T-helper 22 cell (primary cell): ENCODE measurements at places on chromosomes 3 and 15.

GRCh38 chr3:174158674-174159073 is 700.5 kb upstream of the NAALADL2 start:
- no peak for DNase-seq

DNA sequence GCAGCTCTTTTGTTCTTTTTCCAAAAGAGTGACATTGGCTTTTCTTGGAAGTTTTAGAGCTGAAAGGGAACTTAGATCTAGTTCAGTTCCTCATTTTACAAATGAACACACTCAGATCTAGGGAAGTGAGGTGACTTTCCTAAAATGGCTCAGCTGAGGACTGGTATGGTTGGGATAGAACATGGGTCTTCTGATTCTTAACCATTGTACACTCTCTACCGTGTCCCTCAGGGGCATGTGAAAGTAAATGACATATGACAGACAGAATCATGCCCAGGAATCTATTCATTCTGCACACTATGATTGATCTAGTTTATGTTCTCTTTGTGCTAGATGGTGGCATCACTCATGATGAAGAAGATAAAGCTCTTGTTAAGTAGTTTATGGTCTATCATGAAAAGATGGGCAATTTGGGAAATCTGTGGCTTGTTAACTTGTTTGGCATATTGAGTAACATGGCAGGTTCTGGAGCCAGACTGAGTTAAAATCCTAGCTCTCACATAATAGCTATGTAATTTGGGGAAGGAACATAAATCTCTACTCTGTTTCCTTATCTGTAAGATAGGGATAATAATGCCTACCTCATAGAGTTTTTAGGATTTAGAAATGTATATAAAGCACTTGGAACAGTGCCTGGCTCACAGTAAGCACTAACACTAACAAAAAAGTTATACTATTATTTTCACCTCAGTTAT is 30.9 kb downstream of the UBE2E1 start:
- no peak for DNase-seq

- no peak for DNase-seq
These were observed 146.1 kb downstream of the SMAD6 start for GRCh38 chr15:66848116-66848515.

- no peak for DNase-seq
These were observed 41.1 kb downstream of the NGRN start for GRCh38 chr15:90306560-90306959.

GRCh38 chr3:101036213-101036618 is 43.0 kb upstream of the ABI3BP start:
- no peak for DNase-seq

DNA sequence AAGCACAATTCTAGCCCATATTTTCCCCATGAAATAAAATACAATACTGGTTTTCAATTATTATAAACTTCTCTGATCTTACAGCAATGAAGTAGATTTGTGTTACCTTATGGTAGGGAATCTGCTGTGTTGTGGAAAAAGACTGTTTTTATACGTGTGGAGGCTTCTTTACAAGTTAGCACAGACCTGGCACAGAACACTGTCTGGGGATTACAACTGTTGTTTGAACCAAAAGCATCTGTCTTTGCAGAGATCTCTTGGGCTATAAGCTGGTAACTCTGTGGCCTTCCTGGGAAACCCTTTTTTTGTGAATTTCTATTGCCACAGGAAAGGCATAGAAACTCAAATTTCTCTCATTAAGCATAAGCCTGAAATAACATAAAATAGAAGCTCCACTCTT is 581.9 kb downstream of the TUSC7 start:
- no peak for DNase-seq

DNA sequence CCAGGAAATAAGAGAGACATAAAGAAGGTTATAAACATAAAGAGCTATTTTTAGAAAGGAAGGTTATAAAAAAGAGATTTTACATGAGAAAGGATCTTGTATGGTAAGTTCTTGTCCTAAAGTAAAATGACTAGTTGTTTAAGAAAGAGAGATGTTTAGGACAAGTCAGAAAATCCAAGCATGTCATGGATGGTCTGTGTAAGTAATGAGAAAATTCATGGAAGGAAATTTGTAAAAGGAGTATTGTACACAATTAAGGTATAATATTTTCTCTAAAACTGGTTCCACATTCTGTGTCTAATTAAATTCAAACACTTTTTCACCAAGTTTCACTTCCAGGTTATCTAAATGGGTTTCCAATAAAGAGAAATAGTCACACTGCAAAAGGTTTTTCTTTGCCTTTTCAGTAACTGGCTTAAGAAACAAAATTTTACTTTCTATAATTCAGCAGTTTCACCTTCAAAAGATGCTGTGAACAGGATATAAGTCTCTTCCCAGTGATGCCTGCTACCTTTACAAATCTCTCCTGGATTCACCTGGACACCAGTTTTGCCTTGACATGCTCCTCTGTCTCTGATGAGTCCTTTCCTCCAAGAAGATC is 455.7 kb downstream of the ZIC1 start:
- DNase-seq: no peak

DNA sequence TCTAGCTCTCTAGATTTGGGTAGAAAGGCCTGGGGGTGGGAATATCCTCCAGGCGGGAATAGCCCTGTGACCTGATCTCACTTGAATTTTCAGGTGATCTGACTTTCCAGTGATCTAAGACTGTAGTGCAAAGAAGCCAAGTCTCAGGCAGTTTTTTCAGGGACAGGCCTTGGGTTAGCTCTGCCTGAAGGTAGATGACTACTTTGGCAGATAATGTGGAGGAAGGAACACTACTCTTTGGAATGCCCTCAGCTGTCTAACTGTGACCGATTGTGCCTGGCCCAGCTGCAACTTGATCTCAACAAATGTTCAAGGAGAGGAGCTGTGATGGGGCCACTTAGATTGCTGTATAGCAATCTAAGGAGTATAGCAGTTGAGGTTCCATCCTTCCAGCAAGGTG is 193.7 kb downstream of the TCF12 start:
- DNase-seq: no peak
